ENCODE measurements at places on chromosomes 7 and 10.

DNA sequence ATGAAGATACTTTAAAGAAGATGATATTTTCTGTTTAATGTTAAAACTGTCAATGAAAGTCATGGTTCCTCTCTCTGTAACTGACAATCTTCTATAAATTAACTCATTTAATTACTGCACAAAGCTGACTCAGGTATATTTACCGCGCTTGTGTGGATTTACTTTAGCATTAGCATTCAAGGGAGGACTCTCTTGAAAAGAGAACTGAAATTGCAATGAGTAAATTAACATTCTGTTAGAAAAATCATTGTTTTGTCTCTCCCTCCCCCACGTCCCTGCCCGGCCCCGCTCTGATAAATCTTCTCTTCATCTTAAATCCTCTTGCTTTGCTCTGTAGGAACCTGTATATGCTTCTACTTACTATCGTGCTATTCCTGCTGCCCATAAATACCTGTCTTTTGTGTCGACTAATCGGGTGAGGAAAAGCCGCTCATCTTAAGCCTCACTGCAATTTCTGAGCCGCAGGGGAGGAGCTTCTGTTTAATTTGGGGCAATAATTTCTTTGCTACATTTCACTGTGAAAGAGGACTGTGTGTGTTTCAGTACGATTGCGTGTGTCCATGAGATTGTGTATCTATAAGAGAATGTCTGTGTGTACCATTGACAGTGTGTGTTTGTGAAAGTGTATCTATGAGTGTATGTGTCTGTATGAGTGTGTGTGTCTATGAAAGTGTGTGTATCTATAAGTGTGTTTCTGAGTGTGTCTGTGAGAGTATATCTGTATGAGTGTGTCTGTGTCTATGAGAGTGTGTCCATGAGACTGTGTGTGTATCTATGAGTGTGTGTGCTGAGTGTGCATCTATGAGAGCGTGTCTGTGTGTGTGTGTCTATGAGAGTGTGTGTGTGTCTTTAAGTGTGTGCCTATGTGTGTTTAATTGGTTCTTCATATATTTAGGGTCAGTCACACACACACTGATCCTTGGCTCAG is 46.5 kb upstream of the LYZL2 start:
- no peak for DNase-seq

- no peak for DNase-seq
Measured at GRCh38 chr10:69290993-69291392, 12.7 kb downstream of the HK1 start.

- no peak for DNase-seq
Measured at GRCh38 chr10:3865565-3865964, 80.6 kb upstream of the KLF6 start.

- DNase-seq: no peak
Measured at GRCh38 chr7:80725181-80725611, 86.8 kb downstream of the CD36 start.

GRCh38 chr7:112395411-112395810 is 54.8 kb upstream of the IFRD1 start:
- DNase-seq: no peak

DNA sequence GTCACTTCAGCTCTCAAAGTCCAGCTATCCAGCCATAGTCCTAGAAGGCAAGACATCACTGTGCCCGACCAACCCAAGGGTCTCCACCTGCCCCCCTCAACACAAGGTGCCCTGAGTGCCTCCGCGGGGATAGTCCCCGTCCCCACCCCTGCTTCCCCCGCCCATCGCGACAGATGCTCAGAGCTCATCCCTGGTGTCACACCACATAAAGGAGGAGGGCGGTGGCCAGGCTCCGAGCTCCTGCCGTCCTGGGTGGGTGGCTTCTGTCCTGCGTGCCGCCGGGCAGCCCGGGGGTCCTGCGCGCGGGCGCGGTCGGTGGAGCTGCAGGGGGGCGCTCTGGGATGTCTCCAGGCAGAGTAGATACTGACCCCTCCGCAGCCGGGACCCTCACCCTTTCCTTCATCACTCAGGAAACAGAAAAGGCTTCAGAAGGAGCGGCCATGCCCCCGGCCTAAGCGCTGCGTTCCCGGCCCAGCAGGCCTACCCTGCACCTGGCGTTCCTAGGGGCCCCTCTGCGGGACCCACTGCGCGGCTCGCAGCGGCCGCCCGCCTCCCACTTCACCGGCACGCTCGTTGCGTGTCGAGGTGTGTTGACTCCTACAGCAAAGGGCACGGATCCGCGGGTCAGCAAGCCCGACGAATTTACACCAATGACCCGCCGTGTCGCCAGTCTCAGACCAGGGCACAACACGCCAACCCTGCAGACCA is 53.4 kb downstream of the ALOX5 start:
- DNase-seq: no peak

DNA sequence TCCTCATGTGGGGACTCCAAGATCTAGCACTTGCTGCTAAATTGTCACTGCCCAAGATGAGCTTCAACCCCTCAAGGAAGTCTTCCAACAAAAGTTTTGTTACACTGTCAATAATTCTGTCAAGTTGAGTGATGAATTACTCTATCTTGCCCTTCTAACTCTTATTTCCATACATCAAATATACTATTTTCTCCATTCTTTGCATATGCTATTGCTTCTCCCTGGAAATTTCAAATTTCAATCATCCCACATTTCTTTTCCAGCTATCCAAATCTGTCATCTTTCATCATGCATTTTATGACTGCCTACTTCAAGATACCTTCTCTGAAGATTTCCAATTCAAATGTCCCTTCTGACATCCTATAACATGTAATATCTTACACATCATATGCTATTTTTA is 175.2 kb upstream of the KCND2 start:
- DNase-seq: no peak

GRCh38 chr7:129655811-129656210 is 44.3 kb downstream of the NRF1 start:
- no peak for DNase-seq

- DNase-seq: no peak
Measured at GRCh38 chr7:105896407-105896911, 20.1 kb upstream of the ATXN7L1 start.

DNA sequence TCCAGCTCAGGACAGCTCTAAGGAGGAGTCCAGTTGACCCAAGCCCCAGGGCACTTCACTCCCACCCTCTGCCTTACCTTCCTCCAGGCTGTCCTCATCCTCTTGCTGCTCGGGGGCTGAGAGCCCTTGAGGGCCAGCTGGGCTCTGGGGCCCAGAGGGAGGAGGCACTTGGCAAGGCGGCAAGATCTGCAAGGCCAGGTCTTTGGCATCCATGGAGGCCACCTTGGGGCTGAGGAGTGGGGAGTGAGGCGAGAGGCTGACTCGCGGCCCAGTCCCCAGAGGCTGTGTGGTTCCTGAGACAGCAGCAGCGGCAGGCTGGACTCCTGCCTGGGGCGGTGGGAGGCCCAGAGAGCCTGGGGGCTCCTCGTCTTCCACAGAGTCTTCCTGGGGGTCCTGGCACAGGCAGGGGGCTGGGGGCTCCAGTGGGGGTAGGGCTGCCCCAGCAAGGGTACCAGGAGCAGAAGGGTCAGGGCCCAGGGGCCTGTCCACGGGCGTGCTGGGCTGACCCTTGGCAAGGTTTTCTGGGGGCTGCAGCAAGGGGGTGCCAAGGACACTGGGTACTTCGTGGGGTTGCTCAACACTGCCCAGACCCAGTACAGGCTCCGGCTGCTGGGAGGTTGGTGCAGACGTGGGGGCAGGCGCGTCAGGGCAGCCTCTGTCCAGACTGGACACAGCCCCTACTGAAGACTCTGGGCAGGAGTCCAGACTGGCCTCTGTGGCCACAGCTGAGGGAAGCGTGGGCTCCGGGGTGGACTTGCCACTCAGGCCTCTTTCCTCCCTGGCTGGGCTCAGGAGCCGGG is 6.5 kb downstream of the NACAD start:
- no peak for DNase-seq

DNA sequence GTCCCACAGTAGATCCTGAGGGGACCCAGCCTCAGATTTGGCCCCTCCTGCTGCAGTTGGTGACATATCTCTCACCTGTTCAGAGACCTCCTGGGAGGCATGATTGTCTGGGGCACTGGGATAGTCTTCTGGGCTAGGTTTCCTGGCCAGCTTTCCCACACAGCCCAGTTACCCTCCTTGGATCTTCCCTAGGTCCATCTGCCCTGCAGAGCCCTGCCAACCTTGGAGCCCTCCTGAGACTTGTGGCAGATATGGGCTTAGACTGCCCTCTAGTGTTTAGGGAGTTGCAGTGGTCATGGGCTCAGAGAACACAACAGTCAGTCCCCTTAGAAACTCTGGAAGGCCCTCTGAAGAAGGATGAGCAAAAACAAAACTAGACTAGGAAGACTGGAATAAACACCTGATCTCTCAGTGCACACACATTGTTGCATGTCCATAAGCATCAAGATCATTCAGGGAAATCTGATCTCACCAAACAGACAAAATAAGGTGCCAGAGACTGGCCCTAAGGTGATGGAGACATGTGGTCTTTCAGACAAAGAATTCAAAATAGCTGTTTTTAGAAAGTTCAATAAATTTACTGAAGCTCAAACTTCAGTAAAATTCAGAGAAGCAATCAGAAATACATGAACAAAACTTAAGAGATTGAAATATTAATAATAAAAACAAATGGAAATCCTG is 324.6 kb downstream of the ATRNL1 start:
- peak; percentile 66 for DNase-seq

DNA sequence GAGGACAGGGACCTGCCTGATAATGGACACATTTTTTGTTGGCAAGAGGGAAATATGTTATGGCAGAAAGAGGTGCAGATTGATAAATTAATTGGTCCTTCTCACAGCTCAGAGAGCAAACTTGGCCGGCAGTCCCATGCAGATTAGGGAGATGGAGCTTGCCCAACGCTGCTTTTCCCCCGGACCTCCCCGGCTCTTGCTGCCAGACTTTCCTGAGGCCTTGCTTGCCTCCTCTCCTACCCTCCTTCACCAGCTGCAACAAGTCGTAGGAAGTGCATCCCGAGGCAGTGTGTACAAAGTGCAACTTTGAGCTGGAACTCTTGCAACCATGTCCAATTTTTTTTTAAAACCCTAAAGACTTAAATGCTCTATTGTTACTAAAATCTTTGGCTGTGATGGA is 215.5 kb downstream of the LRMDA start:
- no peak for DNase-seq

- DNase-seq: no peak
Measured at GRCh38 chr7:150450491-150451001, at the start of gene GIMAP8. TSS of gene GIMAP8 (plus strand) at chr7:150450630. CDS start at chr7:150466699, 16,069 bp downstream.

DNA sequence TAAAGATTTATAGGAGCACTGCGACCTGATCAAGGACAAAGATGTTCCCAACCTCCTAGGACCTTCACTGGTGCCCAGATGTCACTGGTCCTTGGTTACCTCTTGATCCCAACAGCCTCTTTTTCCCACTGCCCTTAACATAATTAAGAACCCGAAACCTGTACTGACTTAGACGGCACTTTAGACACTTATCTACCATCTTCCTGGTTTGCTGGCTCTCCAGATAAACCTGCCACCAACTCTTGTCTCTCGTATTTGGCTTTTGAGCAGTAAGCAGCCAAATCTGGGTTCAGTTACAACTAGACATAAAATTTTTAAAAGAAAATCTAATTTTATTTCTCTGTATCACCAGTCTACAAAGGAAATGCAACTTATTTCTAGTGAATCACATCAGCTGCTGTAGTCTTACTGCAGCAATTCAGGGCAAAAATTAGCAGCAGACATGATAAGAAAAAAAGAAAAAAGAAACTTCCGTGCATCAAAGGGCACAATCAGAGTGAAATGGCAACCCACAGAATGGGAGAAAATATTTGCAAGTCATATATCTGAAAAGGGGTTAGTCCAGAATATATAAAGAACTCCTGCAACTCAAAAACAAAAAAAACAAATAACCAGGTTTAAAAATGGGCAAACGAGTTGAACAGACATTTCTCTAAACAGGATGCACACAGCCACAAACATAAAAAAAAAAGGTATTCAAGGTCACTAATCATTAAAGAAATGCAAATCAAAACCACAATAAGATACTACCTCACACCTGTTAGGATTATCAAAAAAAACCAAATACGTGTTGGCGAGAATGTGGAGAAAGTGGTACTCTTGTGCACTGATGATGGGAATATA is 9.4 kb downstream of the ASB13 start:
- DNase-seq: no peak

DNA sequence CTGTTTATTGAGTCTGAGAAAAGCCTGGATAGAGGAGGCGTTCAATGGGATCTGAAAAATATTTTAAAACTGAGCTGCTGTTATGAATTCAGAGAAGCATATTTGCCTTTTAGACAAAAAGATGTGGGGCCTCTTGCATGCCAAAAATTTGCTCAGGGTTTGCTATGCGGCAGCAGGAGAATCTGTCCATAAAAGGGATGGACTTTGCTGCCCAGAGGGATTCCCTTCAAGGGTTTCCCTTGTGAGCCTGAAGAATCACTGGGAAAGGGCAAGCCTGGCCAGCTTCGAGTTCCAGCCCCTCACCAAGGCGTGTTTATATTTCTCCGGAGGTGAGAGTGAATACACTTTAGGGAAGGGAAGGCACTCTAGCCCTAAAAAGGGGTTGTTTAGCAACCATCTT is 55.5 kb upstream of the CALD1 start:
- DNase-seq: no peak

DNA sequence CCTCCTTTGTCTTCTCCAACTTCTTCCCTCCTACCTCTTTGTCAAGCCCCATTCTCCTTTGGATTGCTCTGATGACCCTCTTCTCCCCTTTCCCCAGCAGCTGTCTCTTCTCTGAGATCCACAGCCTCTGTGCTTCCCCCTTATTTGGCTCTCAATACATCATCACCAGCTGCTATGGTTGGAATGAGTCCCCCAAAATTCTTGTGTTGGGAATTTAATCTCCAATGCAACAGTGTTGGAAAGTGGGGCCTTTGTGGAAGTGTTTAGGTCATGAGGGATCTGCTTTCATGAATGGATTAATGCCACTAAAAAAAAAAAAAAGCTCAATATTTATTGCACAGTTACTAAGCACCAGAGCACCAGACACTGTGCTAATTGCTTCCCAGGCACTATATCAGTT is 39.2 kb upstream of the FRMD4A start:
- DNase-seq: no peak

DNA sequence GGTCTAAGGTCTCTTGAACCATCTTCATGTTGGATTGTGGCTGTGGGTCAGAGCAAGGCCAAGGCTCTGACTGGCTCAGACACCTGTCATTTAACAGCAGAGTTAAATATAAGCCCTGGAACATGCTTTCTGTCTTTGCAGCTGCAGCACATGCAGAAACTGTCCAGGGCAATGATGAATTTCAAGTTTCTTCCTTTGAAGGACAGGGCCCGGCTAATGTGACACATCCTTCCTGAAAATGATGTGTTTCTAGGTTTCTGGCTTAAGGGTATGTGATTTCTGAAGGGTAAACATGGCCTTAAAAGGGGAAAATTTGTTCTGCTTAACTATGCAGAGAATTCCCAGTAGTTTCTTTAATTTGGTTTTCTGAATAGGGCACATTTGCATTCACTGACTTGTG is 34.0 kb upstream of the SLC35B4 start:
- no peak for DNase-seq

DNA sequence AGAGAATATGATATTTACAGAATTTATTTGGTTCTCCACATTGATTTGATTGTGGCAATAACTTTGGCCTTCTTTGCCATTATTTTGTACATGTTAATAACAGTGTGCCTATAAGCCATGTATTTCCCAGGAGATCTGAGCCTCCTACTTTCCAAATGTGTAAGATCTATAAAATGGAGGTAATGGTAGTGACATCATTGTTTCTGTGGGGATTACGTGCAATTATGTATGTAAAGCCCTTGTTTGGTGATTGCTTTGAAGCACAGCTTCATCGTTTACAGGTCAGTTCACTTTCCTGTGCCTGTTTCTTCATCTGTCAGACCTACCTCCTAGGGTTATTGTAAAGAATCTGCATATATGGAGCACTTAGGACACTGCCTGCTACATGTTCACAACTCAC is 17.3 kb downstream of the YAE1 start:
- DNase-seq: no peak

All from HCT116 (cell line).